ENCODE measurements at places on chromosomes 11 and 22.

DNA sequence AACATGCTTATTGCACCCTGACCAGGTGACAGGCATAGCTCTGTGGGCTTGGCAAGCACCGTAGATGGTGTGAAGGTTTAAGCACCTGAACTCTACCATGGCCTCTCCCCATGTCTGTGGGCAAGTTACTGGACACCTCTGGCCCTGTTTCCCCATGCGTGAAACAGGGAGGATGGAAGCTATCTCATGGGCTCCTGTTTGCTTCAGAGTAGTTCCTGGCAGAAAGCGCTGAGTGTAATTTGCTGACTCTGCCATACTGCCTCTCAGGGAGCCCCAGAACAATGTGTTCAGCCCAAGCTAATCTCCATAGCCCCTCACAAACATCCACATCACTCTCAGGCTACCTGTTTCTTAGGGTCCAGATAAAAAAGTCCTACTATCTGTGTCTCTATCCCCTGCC, 2.4 kb downstream of the CBX6 start:
- no peak for DNase-seq

DNA sequence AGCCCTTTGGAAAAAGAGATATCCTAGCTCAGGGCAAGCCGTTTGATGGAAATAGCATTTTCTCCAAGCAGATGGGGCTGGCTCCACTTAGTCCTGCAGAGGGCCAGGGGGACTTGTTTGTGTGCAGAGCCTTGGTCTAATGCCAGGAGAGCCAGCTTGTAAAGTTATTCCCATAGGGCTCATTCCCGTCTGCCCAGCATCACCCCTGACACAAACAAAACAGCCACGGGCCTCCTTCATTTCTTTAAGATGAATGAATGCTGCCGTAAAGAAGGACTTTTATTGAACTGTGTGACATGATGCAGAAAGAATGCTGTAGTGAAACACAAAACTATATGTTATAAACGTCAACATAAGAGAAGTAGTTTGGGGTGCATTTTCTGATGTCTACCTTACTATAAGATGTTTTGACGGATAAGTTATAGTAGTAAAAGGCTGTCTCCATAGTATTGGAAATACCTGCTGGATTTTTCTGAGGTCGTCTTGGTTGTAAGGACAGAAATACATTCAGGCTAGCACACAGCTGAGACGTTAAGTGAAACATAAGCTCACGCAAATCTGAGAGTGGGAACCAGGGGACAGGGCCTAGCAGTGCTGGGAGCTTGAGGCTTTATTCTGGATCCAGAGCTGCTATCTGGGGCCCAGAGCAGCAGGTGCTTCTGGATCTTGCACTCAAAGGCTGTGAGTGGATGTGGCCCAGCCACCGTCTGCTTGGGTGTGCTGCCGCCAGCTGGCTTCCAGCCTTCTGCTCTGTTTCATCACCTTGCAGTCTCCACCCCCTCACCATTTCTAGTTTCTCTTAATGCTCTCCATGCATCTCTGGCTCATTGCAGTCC, 53.3 kb downstream of the NCAM1 start:
- peak; percentile 36 for DNase-seq

DNA sequence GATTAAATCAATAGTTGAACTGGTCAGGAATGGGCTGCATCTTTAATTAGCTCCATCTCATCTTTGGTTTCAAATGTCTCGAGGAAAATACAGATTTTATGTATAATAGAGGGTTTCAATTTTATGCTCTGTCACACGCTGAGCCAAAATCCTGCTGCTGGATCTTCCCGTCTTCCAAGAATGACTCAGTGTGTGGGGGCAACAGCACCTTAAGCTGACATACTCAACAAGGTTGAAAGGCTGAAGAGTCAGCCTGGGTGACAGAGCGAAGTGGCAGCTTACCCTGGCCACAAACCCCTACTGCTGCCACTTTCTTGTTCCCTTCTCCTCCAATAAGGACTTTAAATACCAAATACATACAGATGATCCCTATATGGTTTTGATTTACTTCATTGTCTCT, 9.0 kb upstream of the PCF11 start:
- DNase-seq: peak; percentile 23

DNA sequence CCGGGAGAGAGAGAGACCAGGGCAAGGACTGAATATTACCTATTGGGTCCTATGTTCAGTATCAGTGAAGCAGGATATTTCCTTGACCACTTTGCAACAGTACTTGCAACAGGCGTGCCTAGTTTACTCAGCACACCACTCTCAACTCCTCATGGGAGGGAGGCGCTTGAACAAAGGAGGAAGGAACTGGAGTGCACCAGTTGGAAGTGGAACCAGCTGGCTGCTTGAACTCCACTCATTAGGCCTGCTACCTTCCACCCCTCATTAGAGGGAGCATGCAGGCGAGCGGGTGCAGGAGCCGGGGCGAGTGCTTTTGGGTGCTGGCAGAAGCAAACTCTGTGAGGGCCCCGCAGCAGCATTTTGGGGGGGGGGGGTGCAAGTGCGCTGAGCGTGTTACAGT, 1369.6 kb upstream of the RAG2 start:
- no peak for DNase-seq

GRCh38 chr11:59804061-59804460, 6.5 kb downstream of the MRPL16 start:
- no peak for DNase-seq

DNA sequence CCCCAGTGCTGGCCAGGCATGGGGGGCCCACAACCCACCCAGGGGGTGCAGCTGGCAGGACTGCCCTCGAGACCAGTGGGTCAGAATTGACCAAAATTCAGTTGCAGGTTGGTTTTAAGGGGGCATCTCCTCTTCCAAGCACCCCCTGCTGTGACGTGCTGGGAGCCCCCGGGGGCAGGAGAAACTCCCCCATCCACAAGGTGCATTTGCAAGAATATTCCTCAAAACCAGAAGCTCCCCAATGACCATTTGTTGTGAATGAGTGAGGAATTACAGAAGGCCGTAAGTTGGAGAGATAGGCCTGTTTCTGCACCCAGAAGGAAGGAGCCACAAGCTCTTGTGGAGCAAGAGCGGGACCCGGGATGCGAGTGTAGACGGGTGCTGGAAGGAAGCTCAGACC, 414.5 kb downstream of the BRD1 start:
- DNase-seq: no peak

DNA sequence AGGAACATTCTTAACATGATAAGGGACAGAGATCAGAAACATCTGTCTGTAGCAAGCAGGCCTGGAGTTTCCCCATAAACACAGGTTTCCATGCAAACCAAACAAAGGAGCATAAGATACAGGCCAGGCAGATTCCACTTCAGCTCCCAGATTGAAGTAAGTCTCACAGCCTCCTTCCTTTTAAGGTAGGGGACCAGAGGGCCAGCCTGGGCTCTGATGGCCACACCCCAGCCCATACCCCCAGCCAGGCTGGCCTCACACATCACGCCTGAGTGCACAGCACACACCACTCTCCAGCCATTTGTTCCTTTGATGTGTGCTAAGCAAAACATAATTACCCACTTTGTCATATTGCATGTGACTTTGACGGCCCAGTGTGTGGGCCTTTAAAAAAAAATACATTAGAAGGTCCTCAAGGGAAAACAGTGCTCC, 518.7 kb downstream of the NTM start:
- DNase-seq: peak; percentile 95

DNA sequence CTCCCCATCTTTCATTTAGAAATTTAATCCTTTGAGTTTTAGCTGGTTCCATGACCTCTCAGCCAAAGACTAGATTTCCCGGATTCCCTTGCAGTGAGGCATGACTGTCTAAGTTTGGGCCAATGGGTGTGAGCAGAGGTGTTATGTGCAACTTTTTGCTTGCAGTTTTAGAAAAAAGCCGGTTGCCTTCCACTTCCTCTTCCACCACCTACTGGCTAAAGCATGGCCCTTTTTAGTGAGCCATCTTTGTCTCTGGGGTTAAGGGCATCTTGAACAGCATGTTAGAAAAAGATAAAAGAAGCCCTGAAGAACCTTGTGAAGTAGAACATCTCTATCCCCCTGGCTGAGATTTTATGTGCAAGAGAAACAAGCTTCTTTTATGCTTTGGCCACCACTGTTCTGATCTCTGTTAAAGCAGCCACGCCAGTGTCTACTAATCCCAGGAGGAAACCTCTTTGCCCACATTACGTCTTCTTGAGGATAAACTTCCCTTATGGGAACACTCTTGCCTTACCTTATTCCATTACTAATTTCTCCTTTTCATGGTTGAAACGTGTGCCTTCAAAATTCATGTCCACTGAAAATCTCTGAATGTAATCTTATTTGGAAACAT, 279.9 kb downstream of the TENM4 start:
- DNase-seq: no peak

GRCh38 chr11:77107950-77108349, 5.3 kb downstream of the OMP start:
- peak; percentile 89 for DNase-seq

DNA sequence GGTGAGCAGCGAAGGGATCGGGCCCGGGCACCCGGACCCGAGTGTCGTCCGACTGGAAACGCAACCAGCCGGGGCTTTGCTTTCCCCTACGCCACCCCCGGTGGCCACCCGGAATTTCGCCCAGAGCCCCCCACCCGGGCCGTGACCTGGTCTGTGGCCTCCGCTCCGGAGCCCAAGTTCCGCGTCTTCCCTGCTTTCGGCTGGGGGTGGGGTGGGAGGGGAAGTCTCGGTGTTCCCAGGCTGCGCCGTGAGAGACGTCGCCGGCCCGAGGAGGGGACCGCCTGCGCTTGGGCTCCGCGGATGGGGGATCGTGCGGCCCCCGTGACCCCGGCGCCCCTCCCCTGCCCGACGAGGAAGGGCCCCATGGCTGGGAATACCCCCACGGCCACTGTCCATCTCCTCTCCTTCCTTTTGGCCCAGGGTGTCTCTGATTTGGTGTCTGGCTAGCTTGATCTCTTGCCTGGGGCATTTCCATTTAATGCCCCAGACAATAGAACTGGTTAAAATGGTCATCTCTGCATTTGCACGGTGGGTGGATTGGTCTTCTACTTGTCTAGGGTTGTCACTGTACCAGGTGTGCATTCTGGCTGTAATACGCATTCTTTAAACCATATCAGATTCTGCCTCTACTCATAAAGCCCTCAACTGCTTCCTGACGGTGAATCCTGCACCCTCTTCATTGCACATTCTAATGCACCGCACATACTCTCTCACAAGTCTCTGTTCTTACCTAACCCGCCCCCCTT, 789 bp downstream of the SIK2 start:
- peak; percentile 32 for DNase-seq

DNA sequence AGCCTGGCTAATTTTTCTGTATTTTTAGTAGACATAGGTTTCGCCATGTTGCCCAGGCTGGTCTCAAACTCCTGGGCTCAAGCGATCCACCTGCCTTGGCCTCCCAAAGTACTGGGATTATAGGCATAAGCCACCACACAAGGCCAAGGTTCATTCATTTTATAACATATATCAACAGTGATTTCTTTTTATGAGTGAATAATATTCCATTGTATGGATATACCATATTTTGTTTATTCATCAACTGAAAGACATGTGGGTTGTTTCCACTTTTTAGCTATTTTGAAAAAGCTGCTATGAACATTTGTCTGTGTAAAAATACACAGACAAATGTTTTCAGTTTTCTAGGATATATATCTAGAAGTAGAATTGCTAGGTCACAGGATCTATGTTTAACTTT, 116.0 kb downstream of the MRTFA start:
- no peak for DNase-seq

GRCh38 chr11:110761991-110762390, 49.8 kb upstream of the ARHGAP20 start:
- no peak for DNase-seq

- DNase-seq: no peak
Measured at GRCh38 chr11:77449784-77450183, 24.1 kb downstream of the PAK1 start.

GRCh38 chr11:46901156-46901555, 17.2 kb downstream of the LRP4 start:
- DNase-seq: no peak

DNA sequence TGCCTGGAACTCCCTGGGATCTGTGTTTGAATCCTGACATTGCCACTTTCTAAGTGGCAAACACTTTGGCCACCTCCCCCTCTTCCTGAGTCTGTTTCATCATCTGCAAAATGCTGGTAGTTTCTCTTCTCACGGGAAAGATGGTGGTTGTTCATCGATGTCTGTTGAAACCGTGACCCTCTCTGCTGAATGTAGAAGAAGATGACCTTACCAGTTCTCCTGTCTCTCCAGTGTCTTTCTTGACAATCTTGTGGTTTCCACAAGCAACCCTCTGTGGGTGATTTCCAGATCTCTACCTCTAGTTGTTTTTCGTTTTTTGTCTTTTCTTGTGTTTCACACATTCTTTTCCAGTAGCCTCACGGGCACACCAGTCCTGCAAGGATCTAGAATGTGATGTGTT, 27.5 kb downstream of the ZBTB16 start:
- no peak for DNase-seq

- no peak for DNase-seq
Measured at GRCh38 chr22:23064381-23065068, 5.8 kb upstream of the GNAZ start.

DNA sequence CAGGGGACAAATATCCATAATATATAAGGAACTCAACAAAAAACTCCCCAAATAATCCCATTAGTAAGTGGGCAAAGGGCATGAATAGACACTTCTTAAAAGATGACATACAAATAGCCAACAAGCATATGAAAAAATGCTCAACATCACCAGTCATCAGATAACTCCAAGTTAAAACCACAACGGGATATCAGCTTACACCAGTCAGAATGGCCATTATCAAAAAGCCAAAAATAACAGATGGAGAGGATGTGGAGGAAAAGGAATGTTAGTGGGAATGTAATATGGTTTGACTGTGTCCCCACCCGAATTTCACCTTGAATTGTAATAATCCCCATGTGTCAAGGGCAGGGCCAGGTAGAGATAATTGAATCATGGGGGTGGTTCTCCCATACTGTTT, 350.1 kb downstream of the GUCY1A2 start:
- peak; percentile 70 for DNase-seq
